Activated naive CD8-positive, alpha-beta T cell treated with anti-CD3 and anti-CD28 coated beads, Interleukin-2, amount 50 U/mL, for 16 hours (primary cell): ENCODE measurements at places on chromosomes 2 and 18.

DNA sequence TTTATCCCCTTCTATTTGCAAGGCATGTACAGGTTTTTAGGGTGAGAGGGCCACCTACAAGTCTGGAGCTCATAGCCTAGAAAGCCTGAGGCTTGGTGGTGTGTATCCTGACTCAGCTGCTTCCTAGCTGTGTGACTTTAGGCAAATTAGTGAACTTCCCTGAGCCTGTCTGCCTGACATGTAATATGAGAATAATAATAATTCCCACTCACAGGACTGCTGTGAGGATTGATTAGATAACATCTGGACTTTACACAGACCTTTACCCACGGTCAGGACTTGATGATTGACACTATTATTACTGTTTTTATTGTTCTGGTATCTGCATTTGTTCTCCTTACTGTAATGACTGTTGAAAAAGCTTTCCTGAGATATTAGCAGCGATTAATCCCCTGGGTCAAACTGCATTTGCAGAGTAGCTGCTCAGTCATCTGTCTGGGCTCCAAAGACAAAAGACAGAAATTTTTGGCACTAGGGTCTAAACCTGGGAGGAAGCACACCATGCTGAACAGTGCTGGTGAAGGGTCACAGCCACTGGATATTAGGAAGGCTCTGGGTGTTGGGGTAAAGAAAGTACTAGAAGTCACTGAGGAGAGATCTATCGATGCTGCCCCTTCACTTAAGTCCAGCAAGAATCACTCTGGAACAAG, 276.5 kb upstream of the FN1 start:
- DNase-seq, result no peak

- DNase-seq, result no peak
These were observed 763.3 kb downstream of the TRIB2 start for GRCh38 chr2:13480057-13480456.

- no peak for DNase-seq
These were observed 31.5 kb upstream of the KLHL14 start for GRCh38 chr18:32804134-32804888.

GRCh38 chr18:35344736-35345459, 678 bp upstream of the ZNF24 start:
- no peak for DNase-seq

- no peak for DNase-seq
These were observed 164.1 kb downstream of the GALNT14 start for GRCh38 chr2:30974092-30974491.

GRCh38 chr18:10690366-10690765, 164.5 kb downstream of the NAPG start:
- no peak for DNase-seq

DNA sequence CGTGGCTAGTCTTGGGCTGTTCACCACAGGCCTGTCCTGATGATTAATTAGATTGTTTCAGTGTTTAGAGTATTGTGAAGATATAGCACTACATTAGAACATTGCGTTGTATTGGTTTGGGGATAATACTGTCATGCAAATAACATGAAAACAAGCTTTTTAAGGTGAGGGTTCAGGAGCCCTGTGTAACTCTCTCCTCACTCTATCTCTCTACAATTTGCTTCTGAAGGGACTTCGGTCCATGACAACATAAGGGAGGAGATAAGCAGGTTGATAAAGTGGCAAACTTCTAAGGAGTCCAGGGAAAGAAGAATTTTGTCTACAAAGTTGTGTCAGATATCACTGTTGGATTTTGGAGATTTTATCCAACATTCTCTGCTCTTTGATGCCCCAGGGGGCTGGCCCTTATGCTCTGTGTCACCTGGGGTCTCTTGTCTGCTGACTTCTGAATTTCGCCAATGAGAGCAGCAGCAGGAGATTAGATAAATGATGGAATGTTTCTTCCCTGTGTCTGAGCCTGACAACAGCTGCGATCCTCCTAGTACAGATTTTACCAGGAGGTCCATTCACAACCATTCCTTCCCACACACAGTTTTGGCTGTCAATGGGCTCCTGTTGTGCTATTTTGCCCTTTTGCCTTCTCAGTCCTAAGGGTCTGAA, 3.3 kb downstream of the TNP1 start:
- no peak for DNase-seq

DNA sequence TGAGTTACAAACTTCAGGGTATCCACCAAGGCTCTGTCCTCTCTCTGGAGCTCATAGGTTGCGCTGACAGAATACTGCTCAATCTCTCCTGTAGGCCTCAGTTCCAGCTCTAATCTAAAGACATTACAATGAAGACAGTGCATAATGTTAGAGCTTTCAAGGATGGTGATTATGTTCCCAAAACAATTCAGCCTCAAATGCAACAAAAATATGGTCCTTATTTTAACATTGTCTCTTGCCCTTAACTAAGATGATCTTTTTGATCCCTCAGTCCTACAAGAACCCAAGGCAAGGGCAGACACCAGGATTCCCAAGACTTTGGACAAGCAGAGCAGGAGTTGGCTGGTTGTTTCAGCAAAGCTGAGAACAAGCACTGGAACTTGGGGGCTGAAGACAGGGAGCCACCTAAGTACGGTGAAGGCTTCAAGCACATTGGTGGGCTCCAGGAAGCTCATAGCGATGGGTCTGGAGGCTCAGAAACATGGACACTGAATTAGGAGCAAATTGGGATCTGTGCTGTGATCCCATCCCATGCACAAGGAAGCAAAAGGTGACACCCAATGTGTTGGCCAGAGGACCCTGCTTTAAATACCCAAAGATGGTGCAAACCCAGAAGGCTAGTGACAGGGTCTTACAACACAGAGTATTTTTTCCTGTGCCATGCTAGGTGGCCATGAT, 24.7 kb downstream of the APOB start:
- DNase-seq, result no peak

DNA sequence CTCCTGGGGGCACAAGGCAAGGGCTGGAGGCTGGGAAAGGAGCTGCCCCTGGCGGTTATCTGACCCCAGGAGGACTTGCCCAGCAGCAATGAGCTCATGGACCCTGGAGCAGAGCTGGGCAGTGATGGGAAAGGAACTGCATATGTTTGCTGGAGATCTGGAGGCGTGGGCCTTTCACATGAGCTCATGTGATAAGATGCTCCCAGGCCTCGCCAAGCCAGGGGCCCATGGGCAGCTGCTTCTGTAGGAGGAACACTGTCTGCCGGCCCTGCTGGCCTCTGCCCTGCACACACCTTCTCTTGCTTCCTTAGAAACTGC, 9.0 kb upstream of the NPPC start:
- DNase-seq, result no peak

DNA sequence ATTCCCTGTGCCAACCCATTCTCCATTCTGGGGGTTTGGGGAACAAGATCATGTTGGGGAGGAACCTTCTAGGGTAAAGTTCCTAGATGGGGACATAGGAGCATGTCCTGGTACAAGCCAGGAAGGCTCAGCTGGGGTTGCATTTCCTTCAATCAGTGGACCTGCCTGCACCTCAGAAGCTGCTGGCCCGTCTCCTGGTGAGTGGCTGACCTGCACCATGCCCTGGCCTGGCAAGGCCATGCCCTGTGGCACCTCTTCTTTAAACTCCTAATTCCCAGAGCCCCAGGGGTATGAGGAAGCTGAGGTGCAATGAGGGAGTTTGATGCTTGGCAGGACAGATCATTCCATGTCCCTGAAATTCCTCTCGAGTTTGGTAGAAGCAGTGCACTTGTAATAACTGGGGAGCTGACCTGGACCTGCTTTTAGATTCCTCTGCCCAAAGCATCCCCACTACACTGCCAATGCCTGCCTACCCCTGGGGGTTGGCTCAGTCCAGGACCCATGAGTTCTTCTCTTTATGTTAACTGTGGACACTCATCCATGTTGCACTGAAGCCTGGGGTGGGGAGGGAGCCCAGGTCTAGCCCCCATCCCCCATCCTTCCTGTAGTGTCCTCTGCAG, 25.3 kb downstream of the MROH2A start:
- DNase-seq, result no peak
